Activated CD4-positive, alpha-beta T cell treated with anti-CD3 and anti-CD28 coated beads, Interleukin-2, amount 50 U/mL, for 48 hours (primary cell): ENCODE measurements at places on chromosomes 16 and 17.
A peak's percentile ranks its signal among the peaks of the same experiment; 100 is the strongest.

DNA sequence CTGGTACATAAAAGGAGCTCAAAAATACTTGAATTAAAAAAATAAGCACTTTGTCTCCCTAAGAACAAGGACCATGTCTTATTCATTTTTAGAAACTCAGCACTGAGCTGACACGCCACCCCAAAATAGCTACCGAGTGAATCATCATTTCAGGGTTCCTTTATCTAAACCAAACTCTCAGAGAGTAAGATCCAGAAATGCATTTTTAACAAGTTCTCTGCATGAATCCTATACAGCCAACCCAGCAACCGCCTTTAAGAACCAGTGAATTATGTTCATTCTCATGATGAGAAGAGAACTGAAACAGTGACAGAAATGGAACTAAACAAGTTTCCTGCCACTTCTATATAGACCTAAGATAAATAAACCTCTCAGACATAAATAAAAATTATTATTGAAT, 8.7 kb downstream of the C16orf87 start:
- peak; percentile 47 for DNase-seq

- DNase-seq, result peak; percentile 53
These were observed at the start of gene CACNA1H for GRCh38 chr16:1152651-1153259. Gene CACNA1H (plus strand): TSS chr16:1153106. CDS start chr16:1153738, 632 bp downstream.

- no peak for DNase-seq
These were observed 553 bp upstream of the RAB11FIP4 start for GRCh38 chr17:31390748-31391495.

GRCh38 chr17:41782142-41782541, 4.4 kb downstream of the JUP start:
- no peak for DNase-seq

DNA sequence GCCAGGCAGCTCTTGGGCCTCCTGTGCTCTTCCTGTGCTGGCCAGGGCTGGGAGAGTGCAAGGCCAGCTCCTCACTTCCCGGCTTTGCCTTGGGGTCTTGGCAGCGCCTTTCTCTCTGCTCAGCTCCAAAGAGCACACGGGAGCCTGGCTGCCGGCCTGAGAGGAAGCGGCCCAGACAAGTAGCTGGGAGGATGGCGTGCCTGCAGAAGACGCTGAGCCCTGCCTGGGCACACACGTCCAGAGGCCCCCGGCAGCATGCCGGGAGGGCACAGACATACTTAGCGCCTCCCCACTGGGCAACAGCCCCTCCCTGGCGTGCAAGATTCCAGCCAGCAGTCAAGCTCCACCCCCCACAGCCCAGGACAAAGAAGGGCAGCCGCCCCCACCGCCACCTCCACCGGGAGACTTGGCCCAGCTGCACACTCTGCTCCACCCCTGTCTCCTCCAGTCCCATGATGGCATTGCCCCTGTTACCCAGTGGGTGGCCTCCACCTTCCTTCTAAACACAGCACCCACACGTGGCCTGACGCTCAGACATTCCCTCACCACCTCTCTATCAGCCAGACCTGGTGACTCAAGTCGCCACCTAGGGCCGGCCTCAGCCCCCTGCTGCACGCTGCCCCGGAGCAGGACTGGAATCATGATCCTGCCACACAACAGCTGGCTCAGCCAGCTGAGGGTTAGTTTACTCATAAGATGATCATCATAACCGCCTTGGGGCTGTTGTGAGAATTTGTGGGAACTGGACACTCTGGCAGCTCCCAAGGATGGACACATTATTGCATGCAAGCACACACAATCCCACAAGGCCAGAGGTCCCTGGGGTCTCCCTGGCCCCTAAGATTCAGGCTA, 12.4 kb downstream of the SGCA start:
- peak; percentile 64 for DNase-seq

DNA sequence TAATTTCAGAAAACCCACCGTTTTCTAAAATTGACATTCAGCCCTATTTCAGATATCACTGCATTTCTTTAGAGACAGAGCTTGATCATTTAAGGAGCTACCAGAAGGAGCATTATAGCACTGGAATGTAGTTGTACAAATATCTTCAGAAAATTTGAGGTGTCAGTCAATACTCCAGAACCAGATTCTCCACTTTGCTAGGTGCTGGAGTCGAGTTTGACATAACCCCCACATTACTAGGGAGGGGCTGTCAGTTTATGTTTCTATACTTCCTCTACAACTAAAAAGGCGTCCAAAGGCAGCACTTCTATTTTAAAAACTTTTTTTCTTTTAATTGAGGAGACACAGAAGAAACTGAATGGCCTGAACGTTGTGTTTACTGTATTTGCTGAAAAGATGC, 892 bp upstream of the KIAA0513 start:
- DNase-seq, result no peak

GRCh38 chr16:69108905-69109252, 3.4 kb downstream of the HAS3 start:
- no peak for DNase-seq

DNA sequence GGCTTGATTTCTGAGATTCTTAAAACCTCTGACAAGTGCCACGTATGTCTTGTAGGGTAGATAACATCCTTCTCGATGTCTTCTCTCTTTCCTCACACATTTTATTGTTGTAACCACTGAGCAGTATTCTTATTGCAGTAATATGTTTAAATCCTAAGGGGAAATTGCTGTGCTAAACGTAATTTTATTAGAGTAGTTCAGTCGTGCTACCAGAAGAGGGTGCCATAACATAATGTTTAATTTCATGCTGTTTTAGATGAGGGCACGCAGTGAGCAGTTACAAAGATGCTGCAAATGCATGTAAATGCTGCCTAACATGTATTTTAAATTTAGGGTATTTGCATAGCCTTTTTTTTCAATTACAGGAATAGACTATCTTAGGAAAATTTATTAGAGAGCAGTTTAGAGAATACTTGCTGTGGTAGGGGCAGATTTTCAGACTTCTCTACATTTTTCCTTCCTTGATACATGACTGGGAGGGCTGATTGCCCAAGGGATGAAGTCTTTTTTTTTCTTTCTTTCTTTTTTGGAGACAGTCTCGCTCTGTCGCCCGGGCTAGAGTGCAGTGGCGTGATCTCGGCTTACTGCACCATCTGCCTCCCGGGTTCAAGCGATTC, 51.7 kb downstream of the GAN start:
- no peak for DNase-seq

GRCh38 chr16:81558444-81559175, 114.0 kb downstream of the CMIP start:
- no peak for DNase-seq
